ENCODE measurements at places on chromosomes 4 and X.
A peak's percentile ranks its signal among the peaks of the same experiment; 100 is the strongest.

GRCh38 chrX:97167333-97167732 is 283.6 kb downstream of the RPA4 start:
- no peak for DNase-seq

DNA sequence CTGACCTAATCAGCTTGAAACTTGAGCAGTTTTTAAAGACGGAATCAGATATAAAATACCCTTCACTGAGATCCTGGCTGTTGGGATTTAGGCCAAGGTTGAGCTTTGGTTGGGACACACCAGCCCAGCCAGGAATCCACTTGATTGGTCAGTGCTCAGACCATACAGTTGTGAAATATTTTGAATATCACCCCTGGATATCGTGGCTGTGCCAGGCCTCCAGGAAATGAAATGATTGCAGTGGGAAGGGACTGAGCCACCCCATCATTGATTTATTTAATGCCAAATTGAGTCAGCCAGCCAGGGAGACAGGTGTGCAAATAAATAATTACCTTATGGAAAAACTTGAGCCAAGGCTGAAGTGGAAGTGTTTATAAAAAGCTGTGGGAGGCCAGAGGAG is 128.4 kb upstream of the SCML1 start:
- no peak for DNase-seq

GRCh38 chr4:183098723-183099536 is at the start of gene WWC2:
Gene WWC2, plus strand, starts transcription at chr4:183099257. Its CDS starts 235 bp downstream, at chr4:183099492.
- DNase-seq: peak; percentile 68

DNA sequence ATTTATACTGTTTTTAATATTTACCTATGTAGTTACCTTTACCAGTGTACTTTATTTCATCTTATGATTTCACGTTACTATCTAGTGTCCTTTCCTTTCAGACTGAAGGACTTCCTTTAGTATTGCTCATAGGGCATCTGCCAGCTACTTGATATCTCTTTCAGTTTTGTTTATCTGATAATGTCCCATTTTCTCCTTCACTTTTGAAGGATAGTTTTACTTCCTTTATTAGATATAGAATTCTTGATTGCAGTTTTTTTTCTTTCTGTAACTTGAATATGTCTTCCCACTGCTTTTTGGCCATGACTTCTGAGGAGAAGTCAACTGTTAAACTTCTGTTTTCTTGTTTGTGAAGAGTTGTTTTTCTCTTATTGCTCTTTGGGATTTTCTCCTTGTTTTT is 69.4 kb upstream of the MAGED1 start:
- no peak for DNase-seq

Measured in cerebellum (tissue), 4 donors.